ENCODE measurements at places on chromosomes 16 and 17.

GRCh38 chr17:30241051-30241450 lies 5.6 kb upstream of the SLC6A4 start:
- DNase-seq: no peak

DNA sequence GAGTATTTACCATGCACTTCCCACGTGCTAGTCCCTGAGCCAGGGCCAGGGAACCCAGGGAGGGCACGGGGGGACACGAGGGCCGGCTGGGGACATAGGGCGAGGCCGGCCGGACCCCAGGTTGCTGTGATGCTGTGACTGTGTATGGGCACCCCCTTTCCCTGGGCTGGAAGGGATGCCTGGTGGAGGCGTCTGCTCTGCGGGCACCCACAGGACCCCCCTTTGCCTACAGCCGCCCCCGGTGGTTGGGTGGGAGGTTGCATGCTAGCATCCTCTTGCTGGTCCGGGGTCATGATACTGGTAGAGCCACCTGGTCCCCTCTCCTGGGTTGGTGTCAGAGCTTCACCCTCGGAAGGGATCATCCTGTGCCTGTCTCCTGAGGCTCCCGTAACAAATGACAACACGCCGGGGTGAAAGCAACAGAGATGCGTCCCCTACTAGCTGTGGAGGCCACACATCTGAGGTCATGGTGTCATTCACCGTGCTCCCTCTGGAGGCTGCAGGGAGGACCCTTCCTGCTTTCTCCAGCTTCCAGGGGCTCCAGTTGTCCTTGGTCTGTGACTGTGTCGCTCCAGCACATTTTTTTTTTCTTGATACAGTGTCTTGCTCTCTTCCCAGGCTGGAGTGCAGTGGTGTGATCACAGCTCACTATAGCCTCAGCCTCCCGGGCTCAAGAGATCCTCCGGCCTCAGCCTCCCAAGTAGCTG lies 3.1 kb upstream of the CIAO3 start:
- DNase-seq: no peak

DNA sequence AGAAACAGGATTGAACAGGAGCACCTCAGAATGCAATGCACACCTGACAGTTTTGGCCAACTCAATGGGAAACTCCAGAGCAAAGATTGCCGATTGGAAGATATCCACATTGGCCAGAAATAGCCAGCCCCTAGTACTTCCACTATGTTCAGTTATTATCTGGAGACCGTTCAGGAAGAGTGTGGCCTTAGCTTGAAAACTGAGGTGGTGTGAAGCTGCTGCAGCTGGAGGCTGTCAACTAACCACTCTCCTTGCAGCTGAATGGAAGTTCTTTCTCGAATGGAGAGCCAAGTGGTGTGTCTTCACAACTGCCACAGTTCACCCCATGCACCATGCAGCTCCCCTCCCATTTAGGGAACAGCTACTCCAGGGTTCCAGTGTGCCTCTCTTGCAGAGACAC lies 61.9 kb upstream of the DHX40 start:
- no peak for DNase-seq

- no peak for DNase-seq
Observed at GRCh38 chr17:43418441-43419374, 19.9 kb downstream of the ARL4D start.

DNA sequence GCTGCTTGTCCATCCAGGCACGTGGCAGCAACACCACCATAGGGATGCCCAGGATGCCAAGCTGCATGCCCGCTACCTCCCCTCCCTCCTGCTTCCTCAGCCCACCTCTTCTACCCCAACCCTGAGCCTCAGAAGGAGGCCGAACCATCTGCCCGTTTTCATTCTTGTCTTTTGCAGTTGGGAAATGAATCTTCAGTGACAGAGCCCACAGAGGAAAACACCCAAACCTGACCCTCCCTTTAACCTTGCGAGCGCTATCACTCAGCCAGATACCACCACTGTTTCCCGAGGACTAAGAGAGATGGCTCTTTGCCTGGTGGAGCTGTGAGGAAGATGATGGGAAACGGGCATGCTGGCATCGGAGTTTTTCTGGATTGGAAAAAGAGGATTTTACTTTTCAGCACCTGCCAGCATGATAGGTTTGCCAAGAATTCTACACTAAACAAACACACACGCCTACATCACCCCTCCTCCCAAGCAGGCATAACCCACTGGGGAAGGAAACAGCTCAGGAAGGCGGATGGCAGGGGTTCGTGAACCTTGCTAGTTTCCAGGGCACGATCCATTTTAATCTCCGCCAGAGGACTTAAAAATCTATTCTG lies 457.4 kb downstream of the SLC39A11 start:
- DNase-seq: no peak

GRCh38 chr17:31877341-31877740 lies 18.3 kb upstream of the COPRS start:
- no peak for DNase-seq

DNA sequence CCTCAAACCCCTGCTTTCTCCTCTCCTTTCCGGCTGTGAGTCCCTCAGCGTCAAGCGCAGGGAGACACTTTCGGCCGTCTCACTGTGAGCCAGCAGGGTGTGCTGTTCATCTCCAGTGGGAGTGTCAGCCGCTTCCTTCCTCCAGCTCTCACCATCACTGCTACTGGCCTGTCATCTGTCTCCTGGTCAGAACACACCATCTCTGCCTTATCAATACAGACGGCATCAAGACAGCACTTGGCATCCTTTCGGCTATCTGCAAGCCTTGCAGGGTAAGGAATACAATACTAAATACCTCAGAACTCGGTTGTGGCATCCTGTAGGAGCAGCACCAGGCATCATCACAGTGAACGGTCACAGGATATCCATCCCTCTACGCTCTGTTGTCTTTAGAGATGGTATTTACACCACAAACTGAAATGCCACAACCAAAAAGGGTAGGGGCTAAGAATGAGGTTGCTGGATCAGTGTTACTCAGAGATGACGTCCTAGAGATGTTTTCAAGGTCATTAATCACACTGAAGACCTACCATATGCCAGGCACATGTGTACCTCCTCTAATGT lies 20.7 kb upstream of the CMTM4 start:
- DNase-seq: no peak

- no peak for DNase-seq
Observed at GRCh38 chr16:85720302-85720637, 30.6 kb downstream of the C16orf74 start.

DNA sequence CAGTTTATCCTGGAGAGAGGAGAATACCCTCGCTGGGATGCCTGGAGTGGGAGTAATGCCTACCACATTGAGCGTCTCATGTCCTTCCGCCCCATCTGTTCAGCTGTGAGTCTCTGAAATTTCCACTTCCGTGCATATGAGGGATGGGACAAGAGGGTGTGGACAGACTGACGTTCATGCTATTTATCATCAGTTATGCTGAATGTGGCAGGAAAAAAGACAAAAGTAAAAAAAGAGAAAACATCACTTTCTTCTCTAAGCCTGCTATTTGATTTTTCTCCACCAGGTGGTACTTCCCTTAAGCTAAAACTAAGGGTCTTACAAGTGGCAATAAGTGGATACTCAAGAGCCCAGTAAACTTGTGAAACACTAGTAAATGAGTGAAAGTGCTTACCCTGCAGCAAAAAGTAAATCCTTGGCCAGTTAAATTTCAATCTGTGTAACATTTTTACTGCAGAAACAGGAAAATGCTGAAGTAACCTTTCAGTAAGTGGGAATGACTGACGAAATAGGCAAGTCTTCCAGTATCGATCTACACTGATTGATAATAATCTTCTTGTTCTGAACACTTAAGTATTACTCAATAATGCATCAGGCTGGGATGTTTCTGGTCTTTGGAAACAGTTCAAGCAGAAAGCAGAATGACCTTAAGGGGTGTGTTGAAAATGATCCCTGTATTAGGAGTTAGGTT lies 5.6 kb downstream of the CRYBA1 start:
- no peak for DNase-seq

DNA sequence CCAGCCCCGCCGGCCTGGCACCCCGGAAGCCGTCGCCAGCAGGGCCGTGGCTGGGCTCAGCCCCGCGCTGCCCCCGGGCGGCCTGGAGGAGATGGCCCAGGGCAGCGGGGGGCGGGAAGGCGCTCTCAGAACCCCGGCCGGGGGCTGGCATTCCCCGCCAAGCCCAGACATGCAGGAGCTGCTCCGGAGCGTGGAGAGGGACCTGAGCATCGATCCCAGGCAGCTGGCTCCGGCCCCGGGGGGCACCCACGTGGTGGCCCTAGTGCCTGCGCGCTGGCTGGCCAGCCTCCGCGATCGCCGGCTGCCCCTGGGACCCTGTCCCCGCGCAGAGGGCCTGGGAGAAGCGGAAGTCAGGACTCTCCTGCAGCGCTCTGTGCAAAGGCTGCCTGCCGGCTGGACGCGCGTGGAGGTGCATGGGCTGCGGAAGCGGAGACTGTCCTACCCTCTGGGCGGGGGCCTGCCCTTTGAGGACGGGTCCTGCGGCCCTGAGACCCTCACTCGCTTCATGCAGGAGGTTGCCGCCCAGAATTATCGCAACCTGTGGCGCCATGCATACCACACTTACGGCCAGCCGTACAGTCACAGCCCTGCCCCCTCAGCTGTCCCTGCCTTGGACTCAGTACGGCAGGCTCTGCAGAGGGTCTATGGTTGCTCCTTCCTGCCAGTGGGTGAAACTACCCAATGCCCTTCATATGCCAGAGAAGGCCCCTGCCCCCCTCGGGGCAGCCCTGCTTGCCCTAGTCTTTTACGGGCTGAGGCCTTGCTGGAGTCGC lies 551 bp downstream of the WDR81 start:
- DNase-seq: no peak

DNA sequence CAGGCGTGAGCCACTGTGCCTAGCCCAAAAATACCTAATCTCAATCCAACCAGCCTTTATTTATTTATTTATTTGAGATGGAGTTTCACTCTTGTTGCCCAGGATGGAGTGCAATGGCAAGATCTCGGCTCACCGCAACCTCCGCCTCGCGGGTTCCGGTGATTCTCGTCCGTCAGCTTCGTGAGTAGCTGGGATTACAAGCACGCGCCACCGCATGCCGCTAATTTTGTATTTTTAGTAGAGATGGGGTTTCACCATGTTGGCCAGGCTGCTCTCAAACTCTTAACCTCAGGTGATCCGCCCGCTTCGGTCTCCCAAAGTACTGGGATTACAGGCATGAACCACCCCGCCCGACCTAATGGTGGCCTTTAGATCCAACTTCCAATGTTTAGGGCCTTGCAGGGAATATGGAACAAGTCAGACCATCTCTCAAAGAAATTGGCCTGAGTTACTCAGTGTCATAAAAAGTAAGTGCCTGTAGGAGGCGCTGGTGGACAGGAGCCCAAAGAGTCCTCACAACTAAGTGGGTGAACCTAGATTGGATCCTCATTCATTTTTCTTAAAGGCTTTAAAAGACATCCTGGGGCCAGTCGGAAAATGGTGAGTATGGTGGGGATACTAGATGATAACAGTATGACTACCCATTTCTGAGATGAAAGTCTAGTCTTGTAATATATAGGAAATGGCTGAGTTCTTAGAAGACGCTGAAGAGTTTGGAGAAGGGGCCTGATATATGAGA lies 4.6 kb downstream of the ZSCAN10 start:
- DNase-seq: no peak

GRCh38 chr16:2002406-2003230 lies 7.0 kb downstream of the ZNF598 start:
- no peak for DNase-seq
